ENCODE measurements at places on chromosomes 13 and 19.

- no peak for DNase-seq
These were observed 96.8 kb downstream of the SUCLA2 start for GRCh38 chr13:47904241-47904640.

DNA sequence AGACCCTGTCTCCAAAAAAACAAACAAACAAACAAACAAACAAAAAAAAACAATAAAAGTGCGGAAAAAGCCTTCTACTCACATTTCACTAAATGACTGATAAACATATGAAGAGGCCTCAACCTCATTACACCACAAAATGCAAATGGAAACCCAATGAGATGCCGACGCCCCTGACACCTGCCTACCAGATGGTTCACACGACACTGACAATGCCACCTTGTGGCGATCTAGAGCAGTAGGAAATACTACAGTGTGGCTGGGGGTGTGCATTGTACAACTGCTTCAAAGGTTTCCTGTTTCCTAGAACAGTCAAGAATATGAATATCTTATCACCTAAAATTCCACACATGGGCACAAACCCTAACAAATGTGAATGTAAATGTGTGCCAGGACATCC lies 14.0 kb downstream of the SCGB2B2 start:
- no peak for DNase-seq

DNA sequence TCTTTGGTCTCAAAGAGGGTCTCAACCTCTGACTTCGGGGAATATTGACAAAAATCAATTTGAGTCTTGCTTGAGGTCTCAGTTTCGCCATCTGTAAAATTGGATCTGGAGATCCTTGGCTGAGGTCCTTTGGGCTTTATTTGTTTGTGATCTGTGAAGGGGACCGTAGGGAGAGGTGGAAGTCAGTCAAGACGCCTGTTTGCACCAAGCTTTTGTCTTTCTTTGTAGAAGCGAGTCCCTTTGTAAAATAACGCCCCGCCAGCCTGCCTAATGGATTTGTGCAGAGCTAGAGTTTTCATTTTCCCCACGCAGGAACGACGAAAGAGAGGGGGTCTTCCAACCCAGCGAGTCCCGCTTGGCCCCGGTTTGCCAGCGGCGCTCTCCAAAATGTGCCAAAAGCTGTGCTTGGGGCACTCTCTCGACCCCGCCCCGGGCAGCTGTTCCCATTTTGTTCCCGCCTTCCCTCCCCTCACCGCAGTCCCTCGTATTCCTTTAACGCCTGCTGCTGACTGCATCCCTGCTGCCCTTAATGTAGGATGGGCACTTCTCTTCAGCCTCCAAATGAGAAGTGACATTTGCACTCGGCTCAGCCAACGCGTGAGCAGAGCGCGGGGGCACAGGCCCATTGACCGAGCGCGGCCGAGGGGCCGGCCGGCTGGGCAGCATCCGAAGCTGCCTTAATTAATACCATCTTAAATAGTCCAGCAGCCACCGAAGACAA lies 13.0 kb downstream of the ZIC5 start:
- peak; percentile 70 for DNase-seq

GRCh38 chr13:44972956-44973581 lies 16.2 kb downstream of the NUFIP1 start:
- DNase-seq: no peak

DNA sequence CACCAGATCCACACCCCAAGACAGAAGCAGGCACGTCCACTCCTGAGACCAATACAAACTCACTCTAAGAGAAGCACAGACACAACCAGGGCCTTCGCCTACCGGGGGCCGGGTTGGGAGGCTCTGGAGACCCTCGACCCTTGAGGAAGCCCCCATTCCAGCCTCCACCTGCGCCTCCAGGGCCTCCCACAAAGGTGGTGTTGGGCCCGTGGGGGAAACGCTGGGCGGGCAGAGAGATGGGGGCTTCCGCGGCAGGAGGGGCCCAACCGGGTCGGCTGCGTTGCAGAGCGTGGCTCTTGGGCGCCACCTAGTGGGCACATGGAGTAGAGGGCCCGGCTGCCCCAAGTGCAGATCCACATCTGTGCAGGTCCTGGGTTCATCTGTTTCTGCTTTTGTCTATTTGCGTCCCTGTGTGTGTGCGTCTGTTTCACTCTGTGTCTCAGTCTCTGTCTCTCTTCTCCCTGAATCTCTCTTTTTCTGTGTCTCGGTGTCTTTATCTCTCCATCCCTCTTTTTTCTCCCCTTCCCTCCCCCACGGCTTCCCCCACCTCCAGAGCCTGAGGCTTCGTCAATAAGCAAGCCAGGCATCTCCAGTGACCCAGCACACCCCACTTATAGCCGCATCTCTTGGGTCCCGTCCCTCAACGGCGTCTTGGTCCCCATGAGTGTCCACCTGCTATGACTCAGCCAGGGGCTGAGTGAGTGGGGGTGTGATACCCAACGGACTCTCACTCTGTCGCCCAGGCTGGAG lies 10.5 kb upstream of the TINCR start:
- peak; percentile 69 for DNase-seq

- DNase-seq: no peak
These were observed 645 bp downstream of the PALM start for GRCh38 chr19:709196-709964.

GRCh38 chr19:13069415-13070359 lies 33.0 kb downstream of the LYL1 start:
- DNase-seq: no peak

GRCh38 chr13:95146486-95146885 lies 154.8 kb downstream of the ABCC4 start:
- DNase-seq: no peak

DNA sequence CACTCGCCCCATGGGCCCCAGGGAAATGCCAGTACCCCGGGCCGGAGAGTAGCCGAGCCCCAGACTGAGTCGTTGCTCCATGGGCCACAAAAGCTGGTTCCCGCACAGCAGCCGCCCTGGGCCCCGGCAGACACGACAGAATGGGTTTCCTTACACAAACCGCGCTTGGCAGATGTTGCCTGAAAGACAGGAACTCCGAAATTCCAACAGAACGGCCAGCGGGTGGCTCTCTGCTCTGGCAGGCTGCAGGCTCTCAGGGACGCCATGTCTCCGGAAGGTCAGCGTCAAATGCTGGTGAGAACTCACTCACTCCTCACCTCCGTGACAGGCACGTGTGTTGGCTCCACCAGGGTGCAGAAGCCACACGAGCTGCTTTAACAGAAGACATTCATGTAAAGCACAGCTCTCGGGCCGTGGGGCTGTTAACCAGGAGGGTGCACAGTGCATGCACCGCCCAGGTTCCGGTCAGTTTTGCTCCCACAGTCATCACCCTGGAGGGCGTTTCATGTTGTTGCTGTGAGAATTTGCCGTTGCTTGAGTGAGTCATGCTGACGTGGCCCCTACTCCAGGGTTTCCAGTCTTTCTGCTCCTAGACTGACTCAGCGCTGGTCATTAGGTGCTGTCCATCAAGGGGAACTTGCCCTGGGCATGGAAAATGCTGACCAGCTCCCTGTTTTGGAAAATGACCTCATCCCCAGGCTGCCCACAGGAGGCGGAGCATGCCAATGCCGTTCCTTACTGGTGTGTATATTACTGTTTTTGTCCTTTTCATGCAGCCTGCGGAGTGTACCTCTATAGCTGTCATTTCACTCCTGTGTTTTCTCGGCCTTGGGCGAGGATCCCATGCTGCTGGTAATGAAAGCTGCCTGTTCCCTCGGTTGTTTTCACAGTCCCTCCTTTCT lies 44.8 kb downstream of the ANKRD10 start:
- DNase-seq: peak; percentile 59

GRCh38 chr13:73293913-73294523 lies 235.2 kb downstream of the KLF5 start:
- DNase-seq: no peak

DNA sequence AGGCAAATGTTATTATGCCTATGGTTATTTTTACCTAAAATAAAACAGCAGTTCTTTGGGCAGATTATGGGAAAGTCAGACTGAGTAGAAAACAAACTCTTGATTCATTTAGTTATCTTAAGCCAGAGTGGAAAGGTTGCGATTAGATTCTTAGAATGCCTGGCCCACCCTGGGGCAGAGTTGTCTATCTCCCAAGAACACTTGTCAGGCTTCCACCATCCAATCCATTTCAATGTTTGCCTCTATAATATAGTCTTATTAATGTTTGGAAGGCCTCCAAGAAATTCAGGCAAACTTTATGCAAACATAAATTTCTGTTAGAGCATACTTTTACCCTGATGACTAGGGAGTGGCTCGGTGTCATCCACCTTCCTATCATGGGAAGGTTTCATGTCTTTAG lies 207.0 kb downstream of the SLITRK6 start:
- no peak for DNase-seq

DNA sequence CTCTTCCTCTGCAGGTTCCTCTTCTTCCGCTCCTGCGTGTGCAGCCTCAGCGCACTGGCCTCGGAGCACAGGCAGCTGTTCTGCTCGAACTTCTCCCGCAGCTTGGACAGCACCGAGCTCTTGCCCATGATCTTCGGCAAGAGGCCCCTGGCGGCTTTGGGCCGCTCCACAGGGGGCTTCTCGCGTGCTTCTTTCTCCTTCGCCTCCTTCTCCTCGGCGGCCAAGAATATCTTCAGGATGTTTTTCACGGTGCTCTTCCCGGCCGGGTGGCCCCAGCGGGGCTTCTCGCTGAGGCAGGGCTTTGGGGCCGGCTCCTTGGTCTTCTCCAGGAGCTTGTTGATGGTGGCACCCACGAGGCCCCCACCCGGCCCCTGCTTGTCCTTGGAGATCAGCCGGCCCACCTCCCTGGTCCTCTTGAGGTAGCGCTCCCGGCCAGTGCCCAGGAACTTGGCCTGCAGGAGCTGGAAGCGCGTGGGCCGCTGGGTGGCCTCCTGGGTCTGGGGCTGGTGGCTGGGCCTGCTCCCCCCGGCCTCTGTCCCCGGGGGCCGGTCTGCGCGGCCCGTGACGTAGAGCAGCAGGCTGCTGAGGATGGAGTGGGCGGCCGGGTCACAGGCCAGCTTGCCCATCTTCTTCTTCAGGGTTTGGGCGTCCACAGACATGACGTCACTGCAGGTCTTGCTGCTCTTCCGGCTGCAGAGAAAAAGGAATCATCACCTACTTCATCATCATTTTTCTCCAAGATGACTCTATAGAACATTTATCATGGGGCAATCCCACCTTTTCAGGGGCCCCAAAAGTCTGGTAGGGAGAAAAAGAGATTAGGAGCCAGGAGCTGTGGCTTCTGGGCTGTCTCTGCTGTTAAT lies 43.8 kb upstream of the GRTP1 start:
- DNase-seq: no peak

DNA sequence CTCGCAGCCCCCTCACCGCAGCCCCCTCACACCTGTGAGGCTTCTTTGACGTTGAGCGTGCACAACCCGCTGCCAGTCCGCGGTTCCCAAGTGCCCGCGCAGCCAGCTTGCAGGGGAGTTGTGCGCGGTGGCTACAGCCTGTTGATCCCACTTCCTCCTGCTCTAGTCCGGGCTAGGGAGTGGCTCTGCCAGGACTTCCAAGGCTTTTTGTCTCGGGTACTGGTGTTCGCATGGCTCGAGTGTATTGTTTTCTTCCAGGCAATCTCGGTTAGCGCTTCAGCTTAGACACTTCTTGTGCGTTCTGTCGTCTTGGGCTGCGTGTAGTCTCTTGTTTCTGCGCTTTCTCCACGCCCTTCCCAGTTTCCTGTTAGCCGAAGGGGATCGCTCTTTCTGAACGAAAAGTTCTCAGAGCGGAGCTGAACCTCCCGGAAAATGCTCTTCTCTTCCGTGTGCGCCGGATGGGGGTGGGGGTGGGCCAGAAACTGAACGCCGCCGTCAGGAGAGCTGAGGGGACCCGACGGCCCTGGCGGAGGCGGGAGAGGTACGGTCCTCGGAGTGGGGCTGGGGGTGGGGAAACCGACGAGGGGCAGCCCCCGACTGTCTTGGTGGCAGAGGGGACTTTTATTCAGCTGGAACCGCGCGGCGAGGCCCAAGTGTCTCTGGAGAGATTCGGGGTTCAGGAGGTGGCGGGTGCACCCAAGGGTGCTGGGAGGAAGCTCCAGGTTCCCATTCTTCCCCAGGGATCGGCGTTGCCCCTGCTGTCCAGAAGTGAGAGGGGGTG lies 697 bp upstream of the DGKH start:
- peak; percentile 39 for DNase-seq

GRCh38 chr13:110676595-110677587 lies 29.0 kb downstream of the CARS2 start:
- DNase-seq: no peak

DNA sequence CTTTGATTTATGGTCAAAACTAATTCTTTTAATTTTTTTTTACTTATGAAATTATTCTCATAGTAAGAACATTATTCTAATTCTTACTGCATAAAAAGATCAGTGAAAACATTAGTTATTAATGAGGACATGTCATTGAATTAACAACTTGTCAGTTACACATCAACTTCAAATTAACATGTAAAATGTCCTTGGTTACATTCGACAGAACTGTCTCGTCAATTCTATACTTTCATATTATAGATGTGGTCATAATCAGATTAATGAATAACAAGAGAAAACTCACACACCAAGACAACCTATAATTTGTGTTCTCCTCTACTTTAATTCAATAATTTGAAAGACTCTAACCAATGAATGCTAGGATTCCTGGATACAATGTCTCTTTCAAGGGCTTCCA lies 66.7 kb downstream of the KATNAL1 start:
- DNase-seq: no peak

GRCh38 chr13:72763411-72763810 lies 18.3 kb downstream of the DIS3 start:
- no peak for DNase-seq

- DNase-seq: no peak
These were observed 168.6 kb downstream of the OXGR1 start for GRCh38 chr13:96825653-96826052.

Data from dorsolateral prefrontal cortex (tissue), 122 donors.